GM04503 (cell line): ENCODE measurements at places on chromosomes 1 and 21.
A peak's percentile ranks its signal among the peaks of the same experiment; 100 is the strongest.

- no peak for DNase-seq
Observed at GRCh38 chr1:234246638-234247116, 126.6 kb upstream of the COA6 start.

- no peak for DNase-seq
Observed at GRCh38 chr1:168428063-168428731, 115.6 kb downstream of the XCL2 start.

DNA sequence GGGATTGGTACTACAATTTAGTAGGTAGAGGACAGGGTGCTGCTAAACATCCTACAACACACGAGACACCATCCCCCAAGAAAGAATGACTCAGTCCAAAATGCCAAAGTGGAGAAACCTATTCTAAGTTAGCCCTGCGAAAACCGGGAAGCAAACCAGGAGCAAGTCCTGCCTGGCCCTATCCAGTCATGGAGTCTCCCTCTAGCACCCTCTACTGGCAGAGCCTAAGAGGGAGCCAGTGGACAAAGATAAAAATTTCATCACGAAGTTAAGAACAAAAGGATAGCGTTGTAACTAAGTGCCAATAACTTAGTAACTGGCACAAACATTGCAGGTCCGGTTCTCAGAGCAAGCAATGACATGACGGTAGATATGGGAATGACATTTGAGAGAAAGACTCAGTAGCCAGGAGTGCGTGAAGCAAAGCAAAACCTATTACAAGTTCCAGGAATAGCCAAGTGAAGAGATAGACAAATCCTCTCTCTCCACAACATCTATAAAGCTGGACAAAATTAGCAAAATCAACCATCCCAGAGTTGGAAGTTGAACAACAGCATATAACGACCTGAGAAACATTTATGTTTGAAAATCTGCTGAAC is 383.5 kb downstream of the OMA1 start:
- DNase-seq = peak; percentile 28

GRCh38 chr1:46401154-46401913 is 7.2 kb downstream of the FAAH start:
- DNase-seq = no peak

GRCh38 chr1:13617773-13618172 is 34.1 kb downstream of the PDPN start:
- DNase-seq = no peak

GRCh38 chr1:39800471-39800835 is 11.8 kb upstream of the BMP8B start:
- DNase-seq = no peak

- no peak for DNase-seq
Observed at GRCh38 chr1:244210884-244211558, 159.9 kb downstream of the ZBTB18 start.

DNA sequence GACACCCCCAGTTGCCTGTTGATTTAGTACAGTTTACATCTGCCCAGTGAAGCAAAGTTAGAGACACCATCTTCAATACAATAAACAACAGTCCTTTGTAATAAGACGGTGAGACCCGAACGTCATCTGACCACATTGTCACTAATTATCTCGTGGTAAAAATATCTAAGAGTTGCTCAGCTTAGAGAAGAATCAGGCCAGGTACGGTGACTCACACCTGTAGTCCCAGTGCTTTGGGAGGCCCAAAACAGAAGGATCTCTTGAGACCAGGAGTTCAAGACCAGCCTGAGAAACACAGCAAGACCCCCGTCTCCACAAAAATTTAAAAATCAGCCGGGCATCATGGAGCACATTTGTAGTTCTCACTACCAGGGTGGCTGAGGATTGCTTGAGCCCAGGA is 53.5 kb downstream of the CD34 start:
- no peak for DNase-seq
